Activated CD4-positive, alpha-beta memory T cell treated with anti-CD3 and anti-CD28 coated beads for 36 hours (primary cell): ENCODE measurements at places on chromosomes 1 and 21.

- DNase-seq: no peak
Observed at GRCh38 chr1:56330391-56331026, 248.9 kb downstream of the PLPP3 start.

DNA sequence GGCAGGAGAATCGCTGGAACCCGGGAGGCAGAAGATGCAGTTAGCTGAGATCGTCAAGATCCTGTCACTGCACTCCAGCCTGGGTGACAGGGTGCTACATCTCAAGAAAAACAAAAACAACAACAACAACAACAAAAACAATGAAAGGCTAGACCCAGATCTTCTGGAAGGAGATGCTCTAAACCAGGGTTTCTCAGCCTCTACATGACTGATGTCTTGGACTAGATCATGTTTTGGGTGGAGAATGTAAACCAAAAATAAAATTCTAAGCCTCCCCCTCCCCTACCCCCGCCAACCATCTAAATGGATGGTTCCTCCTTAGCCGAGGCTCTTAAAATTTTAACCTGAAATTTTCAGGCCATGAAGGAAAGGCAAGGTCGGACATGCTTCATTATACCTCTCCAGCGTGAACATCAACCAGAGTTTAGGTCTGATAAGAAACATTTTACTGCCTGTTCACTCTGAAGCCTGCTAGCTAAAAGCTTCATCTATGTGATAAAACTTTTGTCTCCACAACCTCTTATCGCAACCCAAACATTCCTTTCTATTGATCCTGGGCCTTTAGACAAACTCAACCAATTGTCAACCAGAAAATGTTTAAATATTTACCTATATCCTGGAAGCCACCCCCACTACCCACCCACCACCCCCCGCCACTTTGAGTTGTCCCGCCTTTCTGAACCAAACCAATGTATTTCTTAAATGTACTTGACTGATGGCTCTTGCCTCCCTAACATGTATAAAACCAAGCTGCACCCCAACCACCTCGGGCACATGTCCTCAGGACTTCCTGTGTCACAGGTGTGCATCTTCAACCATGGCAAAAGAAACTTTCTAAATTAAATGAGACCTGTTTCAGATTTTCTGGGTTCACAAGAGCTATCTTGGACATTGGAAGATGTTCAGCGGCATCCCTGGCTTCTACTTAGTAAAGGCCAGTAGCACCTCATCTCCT lies 1.9 kb upstream of the CAPN2 start:
- DNase-seq: no peak

GRCh38 chr1:119327450-119328155 lies 41.0 kb upstream of the HAO2 start:
- peak; percentile 37 for DNase-seq

DNA sequence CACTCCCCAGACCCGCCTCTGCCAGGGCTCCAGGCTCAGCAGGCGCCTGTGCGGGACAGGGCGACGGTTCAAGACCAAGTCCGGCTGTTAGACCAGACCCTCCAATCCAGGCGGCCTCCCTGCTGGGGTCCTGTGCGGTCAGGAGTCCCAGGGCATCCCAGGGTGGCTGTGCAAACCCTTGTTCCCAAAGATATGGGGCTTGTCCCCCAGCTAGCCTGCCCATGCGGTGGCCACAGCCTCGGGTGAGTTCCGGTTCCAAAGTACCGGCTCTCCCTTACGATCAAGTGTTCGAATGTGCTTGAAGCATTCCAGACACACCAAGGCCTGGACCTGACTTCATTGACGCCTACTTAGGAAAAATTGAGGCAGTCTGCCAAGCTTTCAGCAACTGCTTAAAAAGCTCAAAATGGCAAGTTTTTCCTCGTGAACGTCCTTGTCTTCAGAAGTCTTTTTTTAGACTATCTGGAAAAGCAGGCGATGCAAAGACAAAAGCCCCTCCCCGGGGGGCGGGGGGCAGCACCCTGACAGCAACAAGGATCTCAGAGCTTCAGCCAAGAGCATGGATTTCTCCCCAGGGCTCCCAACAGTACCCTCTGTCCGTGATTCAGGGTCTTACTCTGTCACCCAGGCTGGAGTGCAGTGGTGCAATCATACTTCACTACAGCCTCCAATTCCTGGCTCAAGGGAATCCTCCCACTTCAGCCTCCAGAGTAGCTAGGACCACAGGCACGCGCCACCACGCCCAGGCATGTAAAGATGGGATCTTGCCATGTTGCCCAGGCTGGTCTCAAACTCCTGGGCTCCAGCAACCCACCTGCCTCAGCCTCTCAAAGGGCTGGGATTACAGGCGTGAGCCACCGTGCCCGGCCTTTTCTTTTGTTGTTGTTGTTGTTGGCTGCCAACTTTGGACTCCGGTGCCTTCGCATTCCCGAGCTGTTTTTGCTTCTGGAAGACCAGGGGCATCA lies 2.3 kb downstream of the FAAP20 start:
- no peak for DNase-seq

GRCh38 chr1:12661606-12662219 lies 17.8 kb downstream of the AADACL4 start:
- DNase-seq: no peak

- DNase-seq: no peak
Observed at GRCh38 chr1:41803656-41804055, 115.1 kb downstream of the HIVEP3 start.

DNA sequence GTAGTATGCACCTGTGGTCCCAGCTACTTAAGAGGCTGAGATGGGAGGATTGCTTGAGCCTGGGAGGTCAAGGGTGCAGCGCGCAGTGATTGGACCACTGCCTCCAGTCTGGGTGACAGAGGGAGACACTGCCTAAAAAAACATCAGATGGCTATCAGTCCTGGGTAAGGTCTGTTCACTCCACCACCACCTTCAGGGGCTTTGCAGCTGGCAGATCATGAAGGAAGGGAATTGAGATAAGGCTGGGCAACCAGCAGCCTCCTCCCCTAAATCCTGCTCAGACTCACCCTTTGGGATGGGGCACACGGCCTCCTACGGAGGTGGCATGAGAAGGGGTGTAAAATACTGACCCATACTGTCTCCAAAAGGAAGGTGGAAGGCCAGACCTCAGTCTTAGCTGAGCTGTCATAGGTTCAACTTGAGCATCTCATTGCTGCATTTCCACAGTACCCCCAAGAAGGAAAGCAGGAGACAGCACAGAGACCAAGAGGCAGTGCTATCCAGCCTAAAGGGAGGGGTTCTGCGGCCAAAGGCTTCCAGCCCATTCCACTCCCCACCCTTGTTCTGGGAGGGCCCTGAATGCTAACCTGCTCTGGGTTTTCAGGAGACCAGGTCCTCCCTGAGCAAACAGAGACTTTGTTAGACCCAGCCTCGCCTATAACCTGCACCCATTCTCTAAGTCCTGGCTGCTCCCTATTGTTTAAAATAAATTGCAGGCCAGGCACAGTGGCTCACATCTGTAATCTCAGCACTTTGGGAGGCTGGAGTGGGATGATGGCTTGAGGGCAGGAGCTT lies 13.7 kb downstream of the SLC45A3 start:
- no peak for DNase-seq

DNA sequence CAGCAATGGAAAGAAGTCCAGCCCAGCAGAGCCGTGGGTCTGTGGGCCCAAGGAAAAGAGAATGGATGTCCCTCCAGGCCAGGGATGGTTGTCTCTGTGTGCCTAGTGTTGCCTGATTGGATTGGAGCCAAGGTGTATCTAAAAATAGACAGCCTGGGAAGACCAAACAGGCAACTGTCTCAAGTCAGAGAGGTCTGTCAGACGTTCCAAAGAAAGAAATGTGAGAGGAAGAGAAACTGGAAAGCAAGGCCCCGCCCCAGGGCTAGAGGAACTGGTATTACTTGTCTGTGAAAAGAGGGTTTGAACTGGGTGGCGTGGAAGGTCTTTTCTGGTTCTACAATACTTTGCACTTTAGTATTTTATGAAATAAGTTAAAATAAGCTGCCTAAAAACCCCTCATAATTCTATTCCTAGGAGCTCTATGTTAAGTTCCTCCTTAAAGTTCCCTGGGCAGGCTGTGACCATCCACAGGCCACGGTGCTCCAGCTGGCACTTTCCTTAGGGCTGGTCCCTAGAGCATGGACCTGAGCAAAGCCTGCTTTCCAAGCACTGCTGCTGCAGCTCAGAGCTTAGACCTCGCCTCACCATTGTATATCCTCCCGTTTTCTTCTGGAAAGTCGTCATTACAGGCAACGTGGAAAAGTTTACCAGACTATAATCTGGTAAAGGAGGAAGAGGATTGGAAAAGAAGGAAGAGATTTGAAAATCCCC lies 151.6 kb downstream of the DISC1 start:
- DNase-seq: no peak

GRCh38 chr21:44618909-44619308 lies 7.0 kb downstream of the KRTAP10-8 start:
- DNase-seq: peak; percentile 70

DNA sequence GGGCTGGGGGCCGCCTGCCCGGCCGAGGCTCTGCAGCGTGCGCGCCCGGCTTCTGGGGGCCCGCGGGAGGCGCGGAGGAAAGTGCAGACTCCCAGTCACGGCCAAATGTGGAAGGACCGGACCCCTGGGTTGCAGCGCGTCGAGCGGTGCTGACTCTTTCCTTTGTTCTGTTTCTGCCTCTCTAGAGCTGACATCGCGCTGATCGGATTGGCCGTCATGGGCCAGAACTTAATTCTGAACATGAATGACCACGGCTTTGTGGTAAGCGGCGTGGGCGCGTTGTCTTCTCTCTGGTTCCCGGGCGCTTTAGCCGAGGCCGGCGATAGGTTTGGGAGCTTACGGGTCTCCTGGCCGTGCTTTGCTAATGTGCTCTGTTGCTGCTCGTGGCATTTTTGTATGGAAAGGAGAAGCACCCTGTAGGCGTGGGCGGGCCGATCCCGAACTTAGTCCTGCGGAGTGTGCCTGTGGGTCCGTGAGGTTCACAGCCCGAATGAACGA lies 629 bp downstream of the PGD start:
- DNase-seq: no peak

DNA sequence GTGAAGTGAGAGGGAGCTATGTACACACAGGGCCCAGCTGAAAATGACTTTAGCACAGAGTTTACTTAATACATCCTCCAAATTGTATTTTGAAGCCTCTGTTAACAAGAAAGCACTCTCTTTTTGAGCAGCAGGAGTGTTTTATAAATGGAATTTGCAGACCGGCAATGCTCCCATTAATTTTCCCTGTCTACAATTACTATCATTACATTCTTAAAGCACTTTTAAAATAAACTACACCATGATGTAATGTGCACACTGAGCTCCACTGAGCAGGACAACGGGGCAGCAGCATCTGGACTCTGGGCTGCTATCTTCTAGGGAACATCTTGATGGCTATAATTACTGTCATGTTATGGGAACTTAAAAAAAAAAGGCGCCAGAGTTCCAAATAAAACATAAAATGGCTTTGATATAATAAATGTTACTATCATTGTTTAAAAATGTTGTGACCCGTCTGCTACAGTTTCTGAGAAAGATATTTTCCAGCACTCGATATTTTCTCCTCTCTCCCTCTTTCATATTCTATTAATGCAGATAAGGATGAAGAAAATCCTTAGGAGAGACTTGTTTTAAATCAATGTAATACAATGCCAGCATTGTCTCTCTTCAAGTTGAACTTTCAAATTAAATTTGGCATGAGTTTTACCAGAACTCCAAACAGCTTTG lies 150.9 kb downstream of the HLX start:
- DNase-seq: no peak
